ENCODE measurements at places on chromosomes 16 and 17. TPM values are rescaled to one million over a fixed set of nuclear protein-coding genes. Genes with fewer than 3 reads are reported as not detected.

TM4SF5 gene
- not detected for total RNA-seq

LCAT gene
- 46.2 TPM for total RNA-seq

KRTAP4-1 gene
- not detected for total RNA-seq

C1QTNF8 gene
- not detected for total RNA-seq

SLC2A4 gene
- 6.1 TPM for total RNA-seq

TPPP3 gene
- total RNA-seq: 12.5 TPM

Measured in sciatic nerve (tissue), 2 donors.